ENCODE measurements at places on chromosomes 3 and 15. TPM values are rescaled to one million over a fixed set of nuclear protein-coding genes. Genes with fewer than 3 reads are reported as not detected.

ST6GAL1 gene
- 67.4 TPM for total RNA-seq

GATM gene
- total RNA-seq, result 35.6 TPM

PLA2G4D gene
- not detected for total RNA-seq

GNAT1 gene
- total RNA-seq, result not detected

CACNA1D gene
- total RNA-seq, result 0.78 TPM
